ENCODE measurements at places on chromosomes 12 and 14. TPM values are rescaled to one million over a fixed set of nuclear protein-coding genes. Genes with fewer than 3 reads are reported as not detected.

Gene NANOG
- total RNA-seq, result not detected

Gene SPATS2
- 34.1 TPM for total RNA-seq

Gene ANG
- 9.2 TPM for total RNA-seq

Gene GPR132
- not detected for total RNA-seq

Gene P2RX7
- total RNA-seq, result 2.4 TPM

Gene SMIM41
- not detected for total RNA-seq

Gene IAPP
- not detected for total RNA-seq

Gene COX8C
- not detected for total RNA-seq

- DNase-seq, result peak; percentile 97
Measured at GRCh38 chr12:122399592-122400373, 22.7 kb downstream of the CLIP1 start.

GRCh38 chr12:83224012-83224411, 537.3 kb downstream of the TMTC2 start:
- no peak for DNase-seq

- no peak for DNase-seq
Measured at GRCh38 chr12:122725452-122726079, 5.1 kb downstream of the HCAR1 start.

- no peak for DNase-seq
Measured at GRCh38 chr14:62670526-62670925, 374.7 kb downstream of the KCNH5 start.

DNA sequence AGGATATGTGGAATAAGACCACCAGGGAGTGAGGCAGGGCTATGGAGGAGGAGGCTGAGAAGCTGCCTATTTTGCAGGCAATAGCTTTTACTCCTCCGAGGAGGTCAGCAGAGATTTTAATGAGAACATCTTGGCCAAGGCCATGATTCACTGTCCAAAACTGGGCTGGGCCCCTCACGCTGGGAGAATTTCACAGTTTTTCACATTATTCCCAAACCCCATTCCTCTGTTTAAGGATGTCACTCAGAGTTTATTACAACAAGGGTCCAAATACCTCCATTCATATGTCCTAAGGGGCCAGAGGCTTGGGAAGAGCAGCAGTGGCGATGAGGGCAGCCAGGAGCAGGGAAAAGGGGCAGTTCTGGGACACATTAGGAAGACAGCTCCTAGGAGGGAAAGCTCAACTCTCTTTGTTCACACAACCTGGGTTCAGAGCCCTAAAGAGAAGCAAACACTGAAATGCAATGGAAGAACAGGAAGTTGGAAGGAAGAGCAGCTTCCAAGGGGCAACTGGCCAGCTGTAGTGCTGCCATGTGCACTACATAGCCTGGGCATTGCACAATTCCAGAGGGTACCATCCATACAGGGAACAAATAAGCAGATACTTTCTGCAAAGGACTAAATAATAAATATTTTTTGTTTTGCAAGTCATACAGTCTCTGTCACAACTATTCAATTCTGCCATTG, 283.2 kb downstream of the NUAK1 start:
- no peak for DNase-seq

- no peak for DNase-seq
Measured at GRCh38 chr12:15372352-15372751, 50.0 kb downstream of the PTPRO start.

DNA sequence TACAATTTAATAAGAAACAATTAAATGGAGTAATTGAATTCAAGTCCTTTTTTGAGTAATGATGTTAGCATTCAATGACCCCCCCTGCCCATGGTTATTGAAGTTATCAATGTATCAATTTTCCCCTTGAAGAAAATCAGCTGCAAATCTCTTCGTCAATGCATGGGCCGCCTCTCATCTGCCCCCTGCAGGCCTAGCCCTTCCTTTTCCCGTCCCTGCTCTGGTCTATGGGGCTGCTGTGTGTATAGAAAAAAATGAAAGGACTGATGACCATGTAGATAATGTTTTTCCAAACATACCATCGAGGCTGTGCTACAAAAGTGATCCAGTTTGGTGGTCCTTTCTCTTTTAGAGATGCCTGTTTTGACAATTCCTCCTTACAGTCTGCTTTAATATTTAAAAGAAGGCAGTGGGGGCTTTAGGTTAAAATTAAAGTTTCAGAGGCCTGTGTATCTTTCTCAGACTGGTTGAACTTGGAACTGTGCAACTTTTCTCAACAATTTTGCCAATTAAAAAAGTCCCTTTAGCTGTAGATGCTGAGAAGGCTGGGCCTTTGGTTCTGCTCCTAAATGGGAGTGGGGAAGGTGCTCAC, 98.4 kb downstream of the APAF1 start:
- DNase-seq, result no peak

GRCh38 chr12:4275016-4275869, 1.7 kb downstream of the CCND2 start:
- no peak for DNase-seq

DNA sequence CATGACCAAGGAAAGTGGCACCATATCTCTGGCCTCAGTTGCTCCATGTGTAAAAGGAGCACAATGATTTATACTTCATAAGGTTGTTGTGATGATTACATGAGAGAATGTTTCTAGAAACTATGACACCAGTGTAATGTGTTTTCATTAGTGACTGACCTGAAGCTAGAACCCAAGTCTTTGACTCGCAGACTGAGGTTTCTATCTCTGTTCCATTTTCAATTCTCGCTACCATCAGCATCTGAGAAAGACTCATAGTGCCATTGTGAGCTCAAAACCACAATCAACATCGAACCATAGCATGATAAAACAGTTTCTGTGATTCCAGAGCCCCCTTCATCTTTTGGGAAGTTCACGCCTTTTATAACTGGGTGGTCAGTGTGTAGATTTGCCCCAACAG, 53.8 kb downstream of the STAB2 start:
- DNase-seq, result no peak

DNA sequence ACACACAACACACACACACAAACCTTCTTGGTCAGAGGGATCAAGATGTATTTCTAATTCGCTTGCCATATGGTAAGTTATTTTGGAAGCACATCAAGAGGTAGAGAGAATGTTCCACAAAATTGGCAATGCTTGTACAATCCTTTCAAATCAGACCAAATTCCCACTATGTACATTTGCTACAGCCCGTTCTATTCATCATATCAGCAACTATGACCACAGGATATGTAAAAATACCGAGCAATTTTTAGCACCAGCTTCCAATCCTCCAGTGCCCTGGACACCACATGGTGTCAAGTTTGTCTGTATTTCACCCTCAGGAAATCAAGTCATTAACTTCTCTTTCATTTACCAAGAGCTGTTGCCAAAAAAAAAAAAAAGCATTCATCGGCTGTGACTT, 21.2 kb downstream of the TBX5 start:
- no peak for DNase-seq

GRCh38 chr12:112961074-112961473, 17.2 kb upstream of the OAS2 start:
- no peak for DNase-seq

- DNase-seq, result no peak
Measured at GRCh38 chr14:58296726-58297125, 1.6 kb upstream of the ARID4A start.

GRCh38 chr12:120663741-120664140, 23.2 kb upstream of the MLEC start:
- no peak for DNase-seq

- peak; percentile 68 for DNase-seq
Measured at GRCh38 chr12:8914716-8915526, 612 bp downstream of the PHC1 start.

GRCh38 chr14:105258846-105259245, 10.5 kb downstream of the BTBD6 start:
- DNase-seq, result no peak

DNA sequence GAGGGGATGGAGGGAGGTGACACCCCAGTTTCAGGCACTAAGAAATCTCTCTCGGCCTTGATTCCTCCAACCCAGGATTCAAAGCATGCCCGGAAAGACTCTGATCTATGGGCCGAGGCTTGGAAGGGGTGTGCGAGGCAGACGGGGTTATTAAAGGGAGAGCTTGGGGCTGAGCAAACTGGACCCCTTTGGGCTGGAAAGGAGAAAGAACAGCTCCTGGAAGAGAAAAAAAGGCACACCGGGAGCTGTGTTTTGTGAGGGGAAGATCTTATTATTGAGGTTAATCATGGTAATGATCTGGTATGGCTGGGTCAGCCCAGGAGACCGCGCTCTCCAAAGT, 5.7 kb upstream of the HOXC4 start:
- DNase-seq, result no peak

GRCh38 chr14:36949371-36949770, 223.0 kb downstream of the SLC25A21 start:
- no peak for DNase-seq

DNA sequence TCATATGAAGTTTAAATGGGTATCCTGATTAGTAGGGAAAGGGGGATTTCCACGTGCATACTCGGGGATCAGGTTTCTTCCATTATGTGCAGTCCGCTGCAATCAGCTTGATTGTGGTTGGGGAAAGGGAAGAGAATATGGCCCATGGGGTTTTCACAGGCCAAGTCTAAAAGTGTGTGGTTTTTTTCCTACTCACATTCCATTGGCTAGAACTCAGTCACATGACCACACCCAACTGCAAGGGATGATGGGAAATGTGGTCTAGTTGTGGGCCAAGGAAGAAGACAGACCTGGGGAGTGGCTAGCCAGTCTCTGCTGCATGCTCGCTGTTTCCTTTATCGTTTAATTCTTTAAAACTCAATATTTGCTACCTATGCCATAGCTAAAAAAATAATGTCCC, 105.1 kb downstream of the PRIMA1 start:
- peak; percentile 85 for DNase-seq

DNA sequence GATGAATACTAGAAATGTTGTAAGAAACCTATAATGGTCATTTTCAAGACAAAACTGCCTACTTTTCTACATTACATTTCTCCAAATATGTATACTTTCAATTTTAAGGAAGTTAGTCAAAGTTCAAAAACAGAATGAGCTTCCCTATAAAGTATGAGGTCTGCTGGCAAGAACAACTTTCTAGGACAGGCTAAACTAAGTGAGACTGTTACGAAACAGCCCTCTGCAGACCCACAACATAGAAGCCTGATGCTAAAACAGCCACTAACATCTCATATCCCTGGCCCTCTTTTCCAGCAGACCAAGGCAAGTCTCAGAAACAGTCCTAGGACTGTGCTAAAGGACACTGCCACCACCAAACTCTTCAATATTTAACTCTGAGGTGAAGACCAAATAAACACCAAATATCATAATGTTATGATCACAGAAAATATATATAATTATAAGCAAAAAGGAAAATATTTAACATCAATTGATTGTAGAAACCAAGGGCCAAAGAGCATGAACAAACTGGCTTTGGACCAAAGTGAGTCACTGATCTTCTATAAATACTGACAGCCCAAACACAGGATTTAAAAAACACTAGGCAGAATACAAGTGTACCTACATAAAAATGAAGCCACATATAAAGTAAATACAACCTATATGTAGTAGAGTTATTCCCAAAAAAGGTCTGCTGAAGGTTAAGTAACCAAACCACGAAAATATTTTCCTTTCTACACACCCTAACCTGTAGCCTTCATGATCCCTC, 27.7 kb downstream of the PPP4R3A start:
- DNase-seq, result no peak

DNA sequence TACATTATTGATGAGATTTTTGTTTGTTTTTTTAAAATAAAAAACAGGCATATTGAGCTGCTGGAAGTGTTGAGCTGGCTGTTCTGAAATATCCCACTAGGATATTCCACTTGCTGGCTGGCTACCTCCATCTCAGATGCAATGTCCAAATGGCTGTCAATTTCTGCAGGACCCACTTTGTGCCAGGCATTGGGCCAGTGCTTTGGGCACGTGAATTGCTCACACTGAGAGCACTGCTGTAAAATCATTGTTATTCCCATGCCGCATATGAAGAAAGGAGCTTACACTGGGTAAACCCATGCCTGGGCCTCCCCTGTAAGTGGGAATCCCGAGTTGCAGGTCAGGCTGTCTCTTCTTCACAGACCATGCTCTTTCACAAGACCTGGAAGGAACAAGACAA, 56.7 kb downstream of the RGS6 start:
- no peak for DNase-seq

GRCh38 chr12:106048676-106049075, 90.1 kb downstream of the NUAK1 start:
- no peak for DNase-seq

DNA sequence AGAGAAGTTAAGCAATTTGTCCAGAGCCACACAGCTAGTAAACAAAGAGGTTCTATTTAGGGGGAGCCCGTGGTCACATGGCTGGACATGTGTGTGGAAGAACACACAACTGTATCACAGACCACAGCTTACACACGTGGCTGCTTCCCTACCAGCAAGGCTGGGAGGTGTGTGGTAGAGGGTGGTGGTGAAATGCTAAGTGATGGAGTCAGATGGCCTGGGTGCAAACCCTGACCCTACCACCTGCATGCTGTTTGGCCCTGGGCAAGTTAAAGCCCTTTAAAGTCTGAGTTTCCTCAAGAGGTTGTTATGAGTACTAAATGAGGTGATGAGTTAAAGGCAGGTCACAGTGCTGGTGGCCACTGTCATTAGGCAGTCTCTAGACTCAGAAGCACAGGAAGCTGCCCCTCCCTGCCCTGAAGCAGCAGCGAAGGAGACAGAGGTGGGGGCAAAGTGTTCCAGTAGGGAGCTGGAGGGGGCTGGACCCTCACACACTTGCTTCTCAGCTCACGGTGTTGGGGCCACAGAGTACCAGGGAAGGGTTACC, 64.2 kb downstream of the ERH start:
- no peak for DNase-seq
